GM12865 (cell line): ENCODE measurements at places on chromosomes 13 and 19.

GRCh38 chr19:13429563-13429962 lies 76.7 kb downstream of the CACNA1A start:
- no peak for DNase-seq

DNA sequence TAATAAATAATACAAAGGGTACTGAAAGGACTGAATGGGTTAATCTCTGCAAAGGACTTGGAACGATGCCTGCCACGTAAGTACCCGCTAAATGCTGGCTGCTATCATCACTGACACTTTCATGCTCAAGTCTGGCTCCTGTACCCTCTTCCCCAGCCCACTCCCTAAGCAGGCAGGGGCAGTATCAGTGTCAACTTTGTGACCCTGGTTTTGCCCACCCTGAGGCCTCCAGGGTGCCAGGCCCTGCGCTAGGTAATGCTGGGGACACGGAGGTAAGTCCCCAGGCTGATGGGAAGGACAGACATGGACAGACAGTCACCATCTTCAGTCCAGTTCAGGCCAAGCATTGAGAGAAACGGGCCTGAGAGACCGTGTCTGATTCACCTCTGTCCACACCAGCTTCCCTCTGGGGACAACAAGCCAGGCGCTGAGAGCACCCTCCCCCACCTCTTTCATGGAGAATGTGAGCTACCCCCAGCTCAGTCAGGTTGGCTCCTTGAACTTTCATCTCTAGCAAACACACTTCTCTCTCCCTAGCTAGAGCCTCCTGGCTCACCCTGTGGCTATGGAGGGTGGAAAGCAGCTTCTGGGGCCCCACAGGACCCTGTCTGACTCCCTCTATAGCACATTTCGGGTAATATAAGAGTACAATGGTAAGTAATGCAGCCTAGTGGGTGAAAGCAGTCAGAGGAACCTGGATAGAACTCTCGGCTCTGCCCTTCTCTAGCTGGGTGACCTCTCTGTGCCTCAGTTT lies 800 bp downstream of the ETFB start:
- peak; percentile 36 for DNase-seq

DNA sequence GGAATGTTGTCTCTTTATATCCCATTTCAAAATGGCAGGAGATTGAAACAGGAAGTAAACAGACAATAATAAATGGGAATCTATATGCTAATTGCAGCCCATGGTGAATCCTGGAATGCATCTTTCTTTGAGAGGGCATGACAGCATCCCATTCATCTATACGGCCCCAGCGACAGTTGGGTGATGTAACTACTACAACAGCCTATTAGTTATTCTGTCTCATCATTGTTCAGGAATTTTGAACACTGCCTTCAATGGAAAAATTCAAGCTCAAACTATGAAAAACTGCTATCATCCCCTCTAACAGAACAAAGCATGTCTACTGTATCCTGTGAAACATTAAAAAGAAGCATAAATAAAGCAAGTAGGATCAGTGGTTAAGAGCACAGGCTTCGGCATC lies 262.1 kb downstream of the DCT start:
- no peak for DNase-seq

DNA sequence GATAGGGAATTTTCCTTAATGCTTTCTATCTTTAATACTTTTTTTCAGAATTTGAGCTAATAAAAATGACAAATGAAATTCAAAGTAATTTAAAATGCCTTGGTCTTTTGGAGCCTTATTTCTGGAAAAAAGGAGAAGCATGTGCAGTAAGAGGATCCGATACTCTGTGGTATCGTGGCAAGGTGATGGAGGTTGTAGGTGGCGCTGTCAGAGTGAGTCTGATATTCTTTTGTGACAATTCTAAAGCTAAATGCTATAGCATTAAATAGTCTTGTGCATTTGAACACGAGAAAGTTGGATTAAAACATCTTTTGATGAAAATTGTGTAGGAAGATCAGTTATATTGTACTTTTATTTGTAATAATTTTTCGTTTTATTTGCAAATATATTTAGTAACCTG lies 95.0 kb downstream of the RNF17 start:
- DNase-seq = no peak

- DNase-seq = no peak
Measured at GRCh38 chr13:84038001-84038400, 155.7 kb upstream of the SLITRK1 start.
